ENCODE measurements at places on chromosomes 16 and 17.

- DNase-seq, result no peak
Observed at GRCh38 chr16:88356727-88357199, 26.0 kb upstream of the ZNF469 start.

DNA sequence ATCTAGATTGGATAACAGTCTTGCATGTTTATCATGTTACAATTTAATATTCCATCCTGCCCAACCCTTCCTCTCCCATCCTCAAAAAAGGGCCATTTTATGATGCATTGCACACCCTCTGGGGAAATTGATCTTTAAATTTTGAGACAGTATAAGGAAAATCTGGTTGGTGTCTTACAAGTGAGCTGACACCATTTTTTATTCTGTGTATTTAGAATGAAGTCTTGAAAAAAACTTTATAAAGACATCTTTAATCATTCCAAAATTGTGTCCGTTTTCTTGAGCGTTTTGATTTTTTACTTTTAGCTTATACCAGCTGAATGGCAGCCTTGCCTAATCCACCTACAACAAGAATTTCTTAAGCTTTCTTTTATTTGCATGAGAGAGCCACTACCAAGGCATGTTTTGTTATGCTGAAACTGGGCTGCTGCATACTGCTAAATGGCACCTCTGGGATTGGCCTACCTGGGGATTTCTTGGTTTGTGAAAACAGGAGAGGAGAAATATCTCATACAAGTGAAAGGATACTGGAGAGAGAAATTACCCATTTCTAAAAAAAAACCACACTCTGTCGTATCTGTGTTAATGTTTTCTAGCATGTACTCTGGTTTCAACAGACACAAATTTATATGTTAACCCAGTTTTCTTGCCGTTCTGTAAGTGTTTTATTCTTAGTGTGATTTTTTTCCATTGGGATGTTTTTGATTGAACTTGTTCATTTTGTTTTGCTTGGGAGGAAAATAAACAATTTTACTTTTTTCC, 52.2 kb downstream of the TUBD1 start:
- no peak for DNase-seq

DNA sequence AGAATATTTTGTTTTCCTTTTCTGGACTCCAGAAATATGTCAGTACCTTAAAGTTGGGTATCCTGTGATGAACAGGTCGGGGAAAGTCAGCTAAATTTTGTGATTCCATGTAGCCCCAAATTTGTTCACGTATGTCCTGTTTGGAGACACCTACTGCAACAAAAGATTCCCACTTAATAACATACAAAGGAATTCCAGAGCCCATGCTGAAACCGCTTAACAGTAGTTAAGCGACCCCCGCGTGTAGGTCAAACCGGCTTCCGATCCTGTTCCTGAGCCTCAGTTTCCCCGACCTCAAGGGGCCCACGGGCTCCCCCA, 477 bp downstream of the MTHFSD start:
- DNase-seq, result no peak

DNA sequence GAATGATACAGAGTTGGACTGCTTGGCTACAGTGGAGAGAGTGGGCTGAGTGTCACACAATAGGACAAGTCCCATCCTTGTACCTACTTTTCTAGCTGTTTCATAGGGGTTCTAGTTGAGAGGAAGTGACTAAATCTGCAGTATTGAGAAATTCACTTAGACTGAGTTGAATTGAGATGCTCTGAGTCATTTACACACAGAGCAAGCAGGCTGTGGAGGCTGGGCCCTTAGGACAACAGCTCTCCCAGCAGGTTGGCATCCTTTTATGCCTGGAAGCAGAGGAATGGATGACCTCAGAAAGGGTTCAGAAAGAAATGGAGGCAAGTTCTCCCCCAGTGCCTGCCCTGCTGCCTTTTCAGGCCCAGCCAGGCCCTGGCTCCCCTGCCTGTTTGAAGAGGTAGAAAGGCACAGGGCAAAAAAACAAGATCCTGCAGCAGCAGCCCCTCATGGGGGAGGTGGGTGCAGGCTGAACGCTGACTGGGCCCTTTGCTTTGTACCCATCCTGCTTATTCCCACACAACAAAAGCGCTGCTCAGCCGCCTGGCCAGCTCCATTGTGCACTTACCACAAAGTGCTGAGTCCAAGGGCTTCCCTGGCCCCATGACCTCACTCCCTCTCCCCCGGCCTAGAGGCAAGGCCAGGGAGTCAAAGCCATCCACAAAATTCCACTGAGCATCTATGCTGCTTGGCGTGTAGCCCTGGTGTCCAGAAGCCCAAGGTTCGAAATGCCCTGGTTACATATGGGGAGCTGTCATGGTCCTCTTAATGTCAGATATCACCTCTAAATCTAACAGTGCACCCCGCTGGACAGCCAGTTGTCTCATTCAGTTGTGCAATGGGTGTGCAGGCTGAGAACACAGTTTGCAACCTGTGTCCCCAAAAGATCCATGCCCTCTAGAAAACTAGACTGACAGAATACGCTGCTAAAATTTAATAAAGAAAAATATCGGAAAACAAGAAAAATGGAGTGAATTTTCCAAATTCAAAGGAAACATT, 5.4 kb upstream of the CRYBA1 start:
- DNase-seq, result no peak

- no peak for DNase-seq
Observed at GRCh38 chr16:31483081-31483480, at the start of gene SLC5A2. Gene SLC5A2 (plus strand): TSS chr16:31483123. CDS start chr16:31483137, 14 bp downstream.

Data from T-helper 9 cell (primary cell).